ENCODE measurements at places on chromosomes 5 and 9.

GRCh38 chr9:113515862-113516261, 52.3 kb downstream of the RGS3 start:
- DNase-seq: no peak

- no peak for DNase-seq
Observed at GRCh38 chr9:111944241-111944866, 47.7 kb downstream of the UGCG start.

DNA sequence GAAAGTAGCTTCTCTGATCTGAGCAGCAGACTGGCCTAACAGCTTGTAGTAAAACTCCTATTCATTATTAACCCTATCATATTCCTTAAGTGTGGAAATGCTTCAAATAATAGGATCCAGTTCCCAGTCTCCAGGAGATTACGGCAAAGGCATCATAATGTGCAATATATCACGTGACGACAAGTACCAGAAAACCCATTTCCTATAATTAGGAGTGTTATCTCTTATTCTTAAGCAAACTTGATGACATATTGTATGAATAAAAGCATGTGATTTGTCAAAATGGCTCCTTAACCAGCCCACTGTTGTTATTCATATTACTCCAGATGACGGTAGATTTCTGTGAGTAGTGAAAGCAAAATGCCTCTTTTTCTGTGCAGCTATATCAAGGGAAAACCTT, 2.9 kb downstream of the SV2C start:
- DNase-seq: no peak

GRCh38 chr5:161150441-161150988, 298.5 kb upstream of the ATP10B start:
- DNase-seq: no peak

DNA sequence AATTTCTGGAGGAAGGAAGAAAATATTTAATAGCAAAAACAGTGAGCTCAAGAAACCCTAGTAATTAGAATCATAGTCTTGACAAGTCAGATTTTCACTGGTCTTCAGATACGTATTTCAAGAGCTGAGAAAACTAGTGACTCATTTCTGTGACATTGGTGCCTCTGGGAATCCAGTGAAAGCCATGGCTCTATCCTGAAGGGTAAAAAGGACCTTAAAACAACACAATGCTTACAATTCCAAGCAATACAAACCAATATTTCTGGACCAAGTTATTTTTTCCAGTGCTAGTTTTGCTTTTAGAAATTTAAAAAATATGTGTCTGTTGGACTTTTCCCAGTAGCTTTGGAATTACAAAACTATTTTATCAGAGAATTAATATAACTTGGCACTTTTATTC, 140.3 kb downstream of the LPAR1 start:
- no peak for DNase-seq

GRCh38 chr5:144832416-144832815, 661.7 kb downstream of the KCTD16 start:
- no peak for DNase-seq

- no peak for DNase-seq
Observed at GRCh38 chr5:37881359-37881758, 41.5 kb upstream of the GDNF start.

GRCh38 chr5:105101577-105101976, 1539.0 kb upstream of the NUDT12 start:
- DNase-seq: no peak

DNA sequence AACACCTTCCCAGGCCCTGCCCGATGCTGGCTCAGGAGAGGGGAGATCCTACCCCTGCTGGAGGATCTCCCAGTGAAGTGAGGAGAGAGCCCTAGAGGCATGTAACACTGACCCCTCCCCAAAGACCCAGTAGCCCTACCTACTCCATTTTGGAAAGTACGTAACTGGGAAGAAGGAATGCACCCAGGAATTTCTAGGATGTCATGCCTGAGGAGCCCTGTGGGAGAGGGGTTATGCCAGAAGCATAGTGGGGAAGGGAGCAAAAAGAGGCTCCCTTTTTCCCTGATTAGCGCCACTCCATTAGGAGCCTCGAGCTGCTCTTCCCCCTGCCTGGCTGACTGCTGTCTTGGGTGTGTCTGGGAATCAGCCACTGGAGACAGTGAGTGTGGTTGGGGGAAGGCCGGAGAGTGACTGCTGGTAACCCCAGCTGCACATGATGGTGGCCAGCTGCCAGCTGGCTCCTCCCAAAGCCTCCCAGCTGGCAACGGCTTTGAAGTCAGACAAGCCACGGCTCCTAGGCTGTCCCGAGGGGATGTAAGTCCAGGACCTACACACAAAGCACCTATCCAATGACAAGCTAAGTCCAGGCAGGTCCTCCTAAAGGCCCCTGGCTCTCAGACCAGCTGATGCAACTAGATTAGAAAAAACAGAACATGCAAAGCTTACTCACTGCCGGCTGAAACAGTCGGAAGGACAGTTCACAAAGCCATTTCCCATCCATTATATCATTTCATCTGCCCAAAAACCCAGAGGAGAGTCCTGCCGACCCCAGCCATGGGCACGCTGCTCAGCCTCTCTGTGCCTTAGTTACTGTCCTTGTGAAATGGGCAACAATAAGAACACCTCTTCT, 136.5 kb upstream of the ABCA1 start:
- no peak for DNase-seq

GRCh38 chr9:92196909-92197308, 81.7 kb upstream of the SPTLC1 start:
- no peak for DNase-seq

DNA sequence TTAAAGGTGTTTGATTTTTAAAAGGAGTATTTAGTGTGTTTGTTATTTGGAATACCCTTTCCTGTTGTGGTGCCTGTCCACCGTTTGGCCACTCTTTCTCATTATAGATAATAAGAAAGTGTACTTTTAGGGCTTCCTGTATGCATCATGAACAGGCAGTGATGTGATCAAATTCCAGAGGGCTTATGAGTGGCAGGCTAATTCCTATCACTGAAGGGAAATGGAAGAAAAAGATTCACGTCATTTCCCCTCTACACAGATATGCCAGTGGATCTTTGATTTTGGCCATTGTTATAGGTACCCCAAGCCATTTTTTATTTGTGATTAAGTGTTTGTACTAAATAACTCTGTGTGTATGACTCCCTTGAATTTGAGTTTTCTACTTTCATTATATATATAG, 37.1 kb downstream of the RPS6 start:
- DNase-seq: no peak

DNA sequence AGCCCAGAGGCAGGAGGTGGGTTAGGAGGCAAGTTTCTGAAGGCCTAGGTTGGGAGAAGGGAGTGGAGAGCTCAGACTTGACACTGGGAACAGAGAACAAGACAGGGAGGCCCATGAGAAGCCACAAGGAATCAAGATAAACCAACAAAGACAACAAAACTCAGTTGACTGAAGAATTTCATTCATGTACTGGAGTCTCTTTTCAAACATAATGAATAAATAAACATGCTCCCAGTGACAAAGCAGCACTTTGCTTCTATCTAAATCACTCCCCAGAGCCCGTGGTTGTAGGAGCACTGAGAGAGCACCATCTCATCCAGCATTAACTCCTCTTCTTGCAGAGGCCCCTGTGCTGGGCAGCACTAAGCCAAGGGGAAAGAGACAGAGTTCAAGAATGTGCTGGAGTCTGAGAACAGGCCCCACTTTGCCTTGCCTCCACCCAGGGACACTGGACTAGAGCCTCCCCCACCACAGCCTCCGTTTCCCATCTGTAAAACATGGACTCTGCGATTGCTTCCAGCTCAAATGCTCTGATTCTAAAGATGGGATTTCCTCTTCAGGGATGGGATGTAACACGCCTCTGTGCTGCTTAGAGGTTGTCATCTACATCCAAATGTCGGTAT, 282.0 kb downstream of the SPOCK1 start:
- no peak for DNase-seq

GRCh38 chr9:96818533-96818932, 35.8 kb downstream of the ZNF782 start:
- DNase-seq: no peak

DNA sequence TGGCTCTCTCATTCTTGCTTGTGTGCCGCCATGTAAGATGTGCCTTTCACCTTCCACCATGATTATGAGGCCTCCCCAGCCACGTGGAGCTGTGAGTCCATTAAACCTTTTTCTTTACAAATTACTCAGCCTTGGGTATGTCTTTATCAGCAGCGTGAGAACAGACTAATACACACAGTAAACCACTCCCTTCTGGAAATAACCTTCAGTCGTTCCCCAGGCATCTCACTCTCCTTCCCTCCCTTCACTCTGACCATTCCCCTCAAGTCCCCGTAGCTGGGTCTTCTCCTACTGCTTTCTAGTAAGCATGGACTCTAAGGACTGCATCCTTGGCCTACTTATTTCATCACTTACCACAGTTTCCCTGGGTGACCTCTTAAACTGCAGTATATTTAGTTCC, 493.9 kb downstream of the CCDC171 start:
- DNase-seq: no peak

DNA sequence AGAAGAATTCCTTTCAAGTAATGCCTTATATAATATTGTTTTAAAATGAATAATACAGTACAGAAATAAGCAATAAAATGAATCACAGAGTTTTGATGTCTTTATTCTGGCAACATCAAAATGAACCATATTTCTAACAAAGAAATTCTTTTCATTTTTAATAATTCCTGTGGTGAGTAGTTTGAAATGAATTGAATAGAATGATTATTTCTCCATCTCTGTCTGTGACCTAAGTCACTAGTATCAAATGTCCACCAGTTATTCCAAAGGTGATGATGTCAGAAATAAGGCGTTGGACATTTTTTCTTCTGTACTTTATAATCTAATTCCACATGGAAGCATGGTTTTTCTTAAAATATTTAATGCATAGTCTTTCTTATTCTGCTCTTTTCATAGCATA, 106.2 kb downstream of the ADAMTSL1 start:
- no peak for DNase-seq

GRCh38 chr5:178531786-178532185, 58.4 kb downstream of the COL23A1 start:
- DNase-seq: no peak

DNA sequence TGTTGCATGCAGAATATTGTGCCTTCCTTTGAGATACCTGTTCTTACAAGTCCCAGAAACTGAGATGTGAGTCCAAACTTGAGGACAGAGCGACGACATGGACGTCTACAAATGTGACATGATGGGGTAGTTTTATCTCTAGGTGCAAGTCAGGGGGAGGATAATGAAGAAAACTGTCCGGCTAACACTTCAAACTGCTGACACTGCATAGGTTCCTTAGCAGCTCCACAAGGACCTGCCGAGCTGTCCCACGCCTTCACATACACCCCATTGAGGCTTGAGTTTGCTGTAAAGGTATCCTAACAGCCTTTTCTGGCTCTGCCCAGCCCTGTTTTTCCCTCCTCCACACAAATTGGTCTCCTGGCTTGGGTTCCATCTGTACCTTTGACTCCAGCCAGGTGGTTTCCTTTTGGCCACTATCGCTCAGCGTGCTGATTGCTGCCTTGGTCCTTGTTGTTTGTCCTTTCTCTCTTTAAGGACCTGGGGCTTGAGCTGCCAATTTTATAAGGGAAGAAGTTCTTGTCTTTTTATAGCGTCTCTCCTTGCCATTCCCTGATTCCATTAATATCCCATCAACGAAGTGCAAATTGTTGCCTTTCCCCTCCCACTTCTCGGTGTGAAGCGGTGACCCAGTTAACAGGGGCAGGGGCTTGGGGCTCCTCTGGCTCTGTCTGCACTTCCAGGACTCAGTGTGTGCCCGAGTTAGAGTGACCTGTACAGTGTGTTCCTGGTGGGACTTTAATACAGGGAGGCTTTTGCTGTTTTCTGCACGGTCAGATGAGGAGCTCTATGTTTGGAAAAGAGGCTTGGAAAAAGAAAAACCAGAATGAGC, 100.3 kb downstream of the PCSK1 start:
- DNase-seq: no peak

- DNase-seq: no peak
Observed at GRCh38 chr5:83555263-83555662, 83.7 kb downstream of the VCAN start.

All from activated CD8-positive, alpha-beta memory T cell treated with anti-CD3 and anti-CD28 coated beads for 1 hour (primary cell).